ENCODE measurements at places on chromosomes 5 and 9.

GRCh38 chr5:107900721-107901120 lies 230.0 kb upstream of the EFNA5 start:
- DNase-seq: no peak

GRCh38 chr5:176862330-176862995 lies 36.7 kb downstream of the HK3 start:
- no peak for DNase-seq

DNA sequence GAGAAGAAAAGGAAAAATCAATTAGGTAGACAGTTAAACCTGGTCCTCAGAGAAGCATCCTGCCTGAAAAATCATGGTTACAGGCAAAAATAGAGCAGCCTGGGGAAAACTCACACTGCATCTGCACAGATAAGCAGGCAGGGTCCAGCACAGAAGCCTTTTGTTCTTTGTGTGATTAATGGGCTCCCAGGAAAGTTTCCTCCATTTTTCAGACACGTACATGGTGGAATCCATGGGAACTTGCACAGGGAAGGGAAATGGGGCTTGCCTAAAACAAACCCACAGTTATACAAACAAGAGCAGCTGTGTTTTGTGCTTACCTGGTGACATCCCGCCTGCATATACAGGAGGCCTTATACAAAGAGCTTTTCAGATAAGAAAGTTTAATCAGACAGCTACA lies 243.9 kb upstream of the ATP10B start:
- no peak for DNase-seq

GRCh38 chr5:163193886-163194285 lies 243.5 kb upstream of the CCNG1 start:
- DNase-seq: no peak

DNA sequence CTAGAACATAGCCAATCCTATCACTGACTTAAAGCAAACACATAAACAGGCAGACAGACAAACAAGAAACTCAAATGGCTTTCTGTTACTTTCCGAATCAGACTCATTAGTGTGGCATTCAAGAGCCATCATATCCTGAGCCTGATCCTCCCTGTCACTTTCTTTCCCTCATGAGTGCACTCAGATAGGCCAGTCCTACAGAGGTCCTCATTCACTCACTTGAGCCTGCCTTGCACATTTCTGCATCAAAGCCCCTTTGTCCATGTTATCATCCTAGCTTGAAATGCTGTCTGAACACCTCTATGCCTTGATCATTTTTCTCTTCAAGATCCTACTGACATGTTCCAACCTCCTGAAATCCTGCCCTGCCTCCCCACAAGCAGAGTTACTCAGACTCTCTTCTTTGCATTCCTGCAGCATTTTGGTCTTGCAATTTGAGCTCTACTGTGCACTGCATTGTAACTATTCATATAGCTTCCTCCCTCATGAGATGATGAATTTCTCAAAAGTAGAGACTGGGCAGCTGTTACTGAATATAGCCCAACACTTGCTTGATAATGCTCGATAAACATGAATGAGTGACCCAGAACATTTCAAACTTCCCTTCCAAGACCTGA lies 126.9 kb downstream of the PALM2AKAP2 start:
- no peak for DNase-seq

DNA sequence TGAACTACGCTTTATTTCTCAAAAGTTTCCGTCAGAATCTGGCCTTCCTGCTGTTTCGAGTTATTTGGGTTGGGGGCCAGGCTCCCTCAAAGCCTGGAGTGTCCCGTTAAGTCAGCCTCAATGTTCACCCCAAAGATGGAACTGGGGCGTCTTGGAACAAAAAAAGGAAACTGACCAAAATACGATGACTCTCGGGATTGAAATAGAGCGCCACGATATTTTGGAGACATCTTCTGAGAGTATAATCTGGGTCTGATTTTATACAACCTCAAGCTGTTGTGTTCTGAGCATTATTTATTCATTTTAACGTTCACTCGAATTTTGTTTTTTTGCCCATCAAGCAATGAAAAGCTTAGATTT lies 28.1 kb downstream of the TLX3 start:
- no peak for DNase-seq

- no peak for DNase-seq
These were observed 109.2 kb downstream of the ARHGEF28 start for GRCh38 chr5:73735032-73735734.

GRCh38 chr9:87498046-87498810 lies 561 bp downstream of the DAPK1 start:
- DNase-seq: peak; percentile 44

GRCh38 chr5:76729373-76730290 lies 13.7 kb downstream of the F2R start:
- no peak for DNase-seq

DNA sequence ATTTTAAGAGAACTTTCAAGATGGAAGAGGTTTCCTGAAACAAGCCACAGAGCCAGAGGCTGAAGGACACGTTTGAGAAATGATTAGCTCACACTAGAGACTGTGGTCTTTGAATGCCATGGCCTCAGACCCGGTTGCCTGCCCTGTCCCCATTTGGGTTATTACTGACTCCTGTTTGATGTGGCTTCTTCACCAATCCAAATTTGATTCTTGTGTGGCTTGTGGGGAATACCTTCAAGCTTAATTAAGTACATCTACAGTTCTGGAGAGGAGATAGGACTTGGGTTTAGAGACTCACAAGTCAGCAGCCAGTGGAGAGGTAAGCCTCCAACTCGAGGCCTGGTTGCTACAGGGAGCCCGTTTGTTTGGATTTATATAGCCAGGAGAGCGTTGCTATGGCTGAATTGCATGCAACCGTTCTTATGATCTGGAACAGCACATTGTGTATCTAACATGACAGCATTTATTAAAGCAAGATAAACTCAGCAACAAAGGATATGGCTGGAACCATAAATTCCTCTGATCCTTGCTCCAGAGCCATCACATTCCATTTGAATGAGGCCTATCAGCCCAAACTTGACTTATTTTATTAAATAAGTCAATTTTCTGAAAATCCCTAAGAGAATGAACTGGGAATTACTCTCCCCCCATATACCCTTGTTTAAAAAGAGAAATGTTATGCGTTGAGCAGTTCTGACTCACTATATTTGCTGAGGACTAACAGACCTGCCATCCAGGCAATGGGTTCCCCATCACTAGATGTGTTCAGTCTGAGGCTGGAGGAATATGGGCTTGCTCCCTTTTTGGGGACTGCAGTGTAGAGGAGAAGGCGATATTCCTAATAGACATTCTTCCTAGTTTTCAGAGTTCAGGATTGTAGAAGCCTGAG lies 88.4 kb upstream of the TNFSF8 start:
- DNase-seq: no peak
